Activated CD8-positive, alpha-beta memory T cell treated with anti-CD3 and anti-CD28 coated beads for 24 hours (primary cell): ENCODE measurements at places on chromosomes 7 and 10.
A peak's percentile ranks its signal among the peaks of the same experiment; 100 is the strongest.

- DNase-seq, result no peak
These were observed 126.2 kb downstream of the NEURL1 start for GRCh38 chr10:103619424-103620351.

DNA sequence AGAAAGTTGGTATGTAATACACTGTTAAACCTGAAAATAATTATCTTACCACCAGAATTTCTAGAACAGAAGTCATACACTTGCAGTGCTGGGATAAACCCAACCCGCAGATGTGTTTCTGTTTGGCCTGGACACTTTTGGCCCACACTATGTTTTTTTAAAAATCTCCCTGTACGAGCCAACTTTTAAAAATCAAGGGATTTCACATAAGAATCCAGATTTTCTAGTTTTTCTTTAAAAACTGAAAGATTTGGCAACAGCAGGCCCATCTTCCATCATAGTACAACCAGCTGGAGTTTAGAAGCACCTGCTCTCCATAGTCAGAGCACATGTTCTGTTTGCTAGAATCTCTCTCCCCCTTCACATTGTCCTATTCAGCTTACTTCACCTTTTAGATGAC is 74.0 kb downstream of the TLL2 start:
- DNase-seq, result no peak

- no peak for DNase-seq
These were observed 29.3 kb upstream of the PDCD4 start for GRCh38 chr10:110842326-110842904.

DNA sequence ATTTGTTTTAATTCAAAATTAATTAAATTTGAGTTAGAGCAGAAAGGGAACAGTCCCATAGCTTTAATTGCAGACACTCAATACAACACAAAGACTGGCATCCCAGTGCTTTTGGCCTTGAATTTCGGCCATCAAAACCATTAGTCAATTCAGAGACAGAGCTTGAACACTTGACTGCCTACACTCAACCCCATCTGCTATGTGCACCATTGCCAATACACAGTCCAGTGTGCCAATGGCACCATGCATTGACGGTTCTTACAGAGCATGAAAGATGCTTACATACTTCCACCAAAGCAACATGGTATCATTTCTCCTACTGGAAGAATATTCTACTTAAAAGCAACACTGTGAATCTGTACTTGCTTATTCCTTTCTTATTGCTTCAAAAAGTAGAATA is 43.6 kb upstream of the LRRTM3 start:
- DNase-seq, result no peak

GRCh38 chr7:17554341-17555015 is 256.0 kb downstream of the AHR start:
- DNase-seq, result no peak

- peak; percentile 94 for DNase-seq
These were observed at the start of gene TRIM4 for GRCh38 chr7:99918959-99919813. TRIM4 (minus strand) TSS chr7:99919530; CDS start chr7:99919401, 129 bp downstream.

GRCh38 chr10:97572214-97572989 is at the start of gene ANKRD2:
ANKRD2 (plus strand) TSS chr10:97572779; CDS start chr10:97572789, 10 bp downstream.
- DNase-seq, result peak; percentile 76

DNA sequence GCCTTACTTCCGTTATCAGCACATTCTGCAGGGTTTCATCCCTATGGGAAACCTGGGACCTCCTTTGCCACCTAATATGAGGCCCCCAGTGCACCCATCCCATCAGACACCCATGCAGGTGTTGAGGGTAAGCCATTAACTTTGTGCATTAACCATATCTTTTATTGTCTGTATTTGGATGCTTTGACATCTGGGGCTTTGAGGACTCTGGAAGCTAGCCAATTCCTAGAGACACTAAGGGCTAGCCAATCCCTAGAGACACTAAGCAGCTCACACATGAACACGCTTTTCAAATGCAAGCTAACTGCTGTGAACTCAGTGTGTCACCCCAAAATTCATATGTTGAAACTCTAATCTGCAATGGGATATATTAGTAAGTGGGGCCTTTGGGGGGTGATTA is 272.5 kb upstream of the COBL start:
- no peak for DNase-seq

GRCh38 chr10:61173450-61173849 is 229.5 kb upstream of the RHOBTB1 start:
- DNase-seq, result no peak

GRCh38 chr7:20514364-20514763 is 101.1 kb upstream of the ABCB5 start:
- DNase-seq, result no peak
